ENCODE measurements at places on chromosomes 1 and 21.

- DNase-seq, result no peak
These were observed 297.8 kb downstream of the BRINP3 start for GRCh38 chr1:190179817-190180216.

- DNase-seq, result no peak
These were observed 34.0 kb upstream of the MAGOH start for GRCh38 chr1:53272349-53272748.

GRCh38 chr1:18726368-18726767 is 95.7 kb downstream of the PAX7 start:
- no peak for DNase-seq

- DNase-seq, result no peak
These were observed 215.8 kb downstream of the BARHL2 start for GRCh38 chr1:90501281-90501680.
